ENCODE measurements at places on chromosomes 4 and X. TPM values are rescaled to one million over a fixed set of nuclear protein-coding genes. Genes with fewer than 3 reads are reported as not detected.

SSX5 gene
- total RNA-seq: not detected

RTL9 gene
- not detected for total RNA-seq

IL21 gene
- total RNA-seq: not detected

AKAP14 gene
- not detected for total RNA-seq

BBS12 gene
- 4.4 TPM for total RNA-seq

GPR173 gene
- 0.90 TPM for total RNA-seq

TLR10 gene
- not detected for total RNA-seq
